ENCODE measurements at places on chromosomes 13 and 19.

DNA sequence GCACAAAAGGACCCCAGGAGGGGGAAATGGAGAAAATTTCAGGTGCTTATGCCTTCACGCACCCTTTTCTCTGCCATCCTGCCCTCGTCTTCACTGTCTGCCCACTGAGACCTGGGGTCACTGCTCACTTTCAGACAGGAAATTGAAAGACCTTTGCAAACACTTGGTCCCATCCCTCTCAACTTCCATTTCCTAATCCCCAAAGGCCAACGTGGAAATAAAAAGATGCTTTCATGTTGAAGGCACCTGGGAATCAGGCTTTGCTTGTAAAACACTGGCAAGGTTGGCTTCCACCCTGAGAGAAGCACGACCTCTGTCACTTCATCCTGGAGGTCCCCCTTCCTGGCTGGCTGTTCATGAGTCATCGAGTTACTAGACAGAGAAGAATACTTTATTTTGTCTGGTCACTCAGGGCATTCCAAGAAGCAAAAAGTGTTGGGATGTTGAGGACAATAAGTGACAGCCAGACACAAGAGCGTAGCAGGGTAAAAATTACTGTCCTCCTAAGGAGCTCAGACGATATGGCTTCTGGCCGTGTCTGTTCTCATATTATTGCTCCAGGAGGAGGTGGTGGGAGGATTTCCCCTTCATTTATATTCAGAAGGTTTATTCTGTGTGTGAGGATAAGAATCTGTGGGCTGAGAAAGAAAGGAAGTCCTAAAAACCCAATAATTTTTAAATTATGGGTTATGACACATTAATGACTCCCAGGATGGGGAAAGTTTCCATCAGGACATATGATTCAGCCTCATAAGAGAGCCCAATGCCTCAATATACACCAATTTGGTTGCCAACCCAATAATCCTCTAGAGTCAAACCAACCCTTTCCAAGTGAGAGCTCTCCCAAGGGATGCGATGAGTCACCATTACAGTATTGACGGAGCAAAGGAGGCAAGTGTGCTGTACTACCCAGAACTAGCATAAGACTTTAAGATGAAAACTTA, 409.0 kb downstream of the COG6 start:
- DNase-seq = no peak

DNA sequence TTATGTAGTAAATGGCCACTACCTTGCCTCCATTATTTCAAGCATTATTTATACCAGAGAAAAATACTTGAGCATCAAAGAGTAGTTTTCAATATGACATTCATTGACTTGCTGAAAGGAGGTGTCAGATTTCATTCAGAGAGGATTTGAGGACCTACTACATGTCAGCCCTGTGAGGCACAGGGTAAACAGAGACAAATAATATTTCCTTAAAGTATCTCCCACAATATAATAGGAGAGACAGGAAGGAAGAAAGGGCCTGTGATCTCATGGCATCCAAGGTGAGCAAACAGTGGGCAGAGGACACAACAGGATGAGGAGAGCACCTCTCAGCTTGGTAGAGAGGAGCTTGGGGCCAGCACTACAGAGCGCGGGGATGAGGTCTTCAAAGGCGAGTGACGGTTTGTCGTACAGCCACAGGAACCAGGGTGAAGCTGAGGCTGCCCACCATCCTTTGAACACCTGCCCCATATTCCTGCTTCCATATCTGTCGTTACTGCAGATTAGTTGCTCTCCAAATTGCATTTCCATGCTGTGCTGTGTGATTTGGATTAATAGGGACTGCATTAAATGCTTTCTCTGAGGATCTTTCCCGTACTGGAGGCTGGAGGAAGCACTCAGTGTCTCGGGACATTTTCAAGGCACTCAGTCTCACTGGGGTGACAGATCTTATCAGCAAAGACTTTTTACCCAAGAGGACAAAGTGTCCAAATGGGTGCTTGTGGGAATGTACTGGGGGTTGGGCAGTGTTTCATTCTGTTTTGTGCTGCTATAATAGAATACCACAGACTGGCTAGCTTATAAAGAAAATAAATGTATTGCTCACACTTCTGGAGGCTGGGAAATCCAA, 59.2 kb downstream of the GJA3 start:
- no peak for DNase-seq

DNA sequence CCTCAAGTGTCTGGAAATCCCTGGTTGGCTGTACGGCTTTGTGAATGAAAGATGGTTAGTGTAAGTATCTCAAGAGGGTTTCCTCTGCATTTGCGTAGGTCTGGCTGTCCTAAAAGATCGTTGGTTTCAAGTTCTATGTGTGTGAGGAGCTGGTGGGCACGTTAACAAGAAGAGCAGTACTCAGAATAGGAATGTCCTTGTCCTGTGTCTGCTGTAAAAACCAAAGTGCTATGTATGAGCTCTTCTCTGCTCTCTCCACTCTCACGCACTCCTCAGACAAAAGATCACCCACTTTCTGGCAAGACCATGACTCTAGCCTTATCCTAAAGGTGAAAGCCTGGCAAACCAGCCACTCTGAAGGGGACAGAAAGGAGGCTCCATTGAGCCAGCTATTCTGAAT, 39.1 kb downstream of the USP12 start:
- DNase-seq = no peak

DNA sequence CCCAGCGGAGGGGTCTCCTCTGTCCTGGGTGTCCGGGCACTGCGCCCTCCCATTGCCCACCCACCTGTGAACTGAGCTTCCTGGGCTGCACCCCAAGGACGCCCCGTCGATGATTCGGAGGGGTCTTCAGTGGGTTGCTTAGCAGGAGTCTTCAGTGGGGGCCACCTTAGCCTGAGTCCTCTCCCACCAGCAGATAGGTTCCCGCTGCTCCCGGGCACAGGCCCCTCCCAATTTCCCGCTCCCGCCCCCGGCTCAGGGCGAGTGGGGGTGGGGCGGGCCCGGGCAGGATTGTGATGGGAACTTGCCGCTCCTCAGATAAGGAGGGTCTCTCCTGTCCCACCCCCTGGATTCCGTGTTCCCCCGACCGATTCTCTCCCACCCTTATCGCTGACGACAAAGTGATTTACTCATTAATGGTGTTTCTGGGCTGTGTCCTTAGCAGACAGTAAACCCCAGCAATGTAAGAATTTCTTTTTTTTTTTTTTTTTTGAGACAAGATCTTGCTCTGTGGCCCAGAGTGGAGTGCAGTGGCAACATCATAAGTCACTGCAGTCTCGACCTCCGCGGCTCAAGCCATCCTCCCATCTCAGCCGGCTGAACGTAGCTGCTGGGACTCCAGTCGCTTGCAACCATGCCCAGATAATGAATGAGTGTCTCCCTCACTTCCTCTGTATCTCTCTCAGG, 655 bp upstream of the S1PR5 start:
- DNase-seq = peak; percentile 90

DNA sequence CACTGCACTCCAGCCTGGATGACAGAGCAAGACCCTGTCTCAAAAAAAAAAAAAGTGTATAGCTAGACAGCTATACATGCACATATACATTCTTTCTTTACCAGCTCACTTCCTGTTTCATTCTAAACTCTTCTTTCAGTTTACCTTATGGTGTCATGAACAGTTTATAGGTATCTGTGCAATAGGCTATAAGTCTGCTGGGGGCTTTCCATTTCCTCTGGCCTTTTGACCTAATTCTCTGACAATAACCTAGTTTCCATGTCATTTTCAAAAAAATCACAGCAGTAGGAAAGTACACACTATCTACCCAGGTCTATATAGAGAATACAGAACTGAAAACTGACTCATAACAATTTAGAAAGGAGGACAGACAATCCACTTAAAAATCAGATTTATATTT, 24.4 kb upstream of the URAD start:
- no peak for DNase-seq

- DNase-seq = no peak
Measured at GRCh38 chr19:55300886-55301458, 17.2 kb downstream of the BRSK1 start.

- peak; percentile 64 for DNase-seq
Measured at GRCh38 chr13:102799426-102800144, 666 bp downstream of the BIVM start.

DNA sequence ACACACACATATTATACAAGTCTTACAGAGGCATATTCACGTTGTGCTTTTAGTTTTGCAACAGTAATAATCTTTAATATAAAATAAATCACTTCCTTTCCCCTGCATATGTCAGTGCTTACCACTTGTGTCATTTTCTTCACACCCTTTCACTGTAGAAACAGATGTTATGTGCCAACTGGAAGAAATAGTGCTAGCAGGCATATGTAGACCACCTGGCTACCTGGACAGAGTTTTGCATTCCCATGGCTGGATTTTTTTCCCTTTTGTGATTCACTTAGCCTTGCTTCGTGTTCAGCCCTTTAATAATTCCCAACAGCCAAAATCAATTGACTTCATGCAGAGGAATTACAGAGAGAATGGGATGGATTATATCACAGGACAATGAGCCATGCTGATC, 399.1 kb upstream of the SPRY2 start:
- no peak for DNase-seq

- peak; percentile 57 for DNase-seq
Measured at GRCh38 chr13:44096901-44097300, 217.2 kb downstream of the LACC1 start.

- DNase-seq = no peak
Measured at GRCh38 chr19:45828523-45828922, 13.4 kb upstream of the RSPH6A start.

DNA sequence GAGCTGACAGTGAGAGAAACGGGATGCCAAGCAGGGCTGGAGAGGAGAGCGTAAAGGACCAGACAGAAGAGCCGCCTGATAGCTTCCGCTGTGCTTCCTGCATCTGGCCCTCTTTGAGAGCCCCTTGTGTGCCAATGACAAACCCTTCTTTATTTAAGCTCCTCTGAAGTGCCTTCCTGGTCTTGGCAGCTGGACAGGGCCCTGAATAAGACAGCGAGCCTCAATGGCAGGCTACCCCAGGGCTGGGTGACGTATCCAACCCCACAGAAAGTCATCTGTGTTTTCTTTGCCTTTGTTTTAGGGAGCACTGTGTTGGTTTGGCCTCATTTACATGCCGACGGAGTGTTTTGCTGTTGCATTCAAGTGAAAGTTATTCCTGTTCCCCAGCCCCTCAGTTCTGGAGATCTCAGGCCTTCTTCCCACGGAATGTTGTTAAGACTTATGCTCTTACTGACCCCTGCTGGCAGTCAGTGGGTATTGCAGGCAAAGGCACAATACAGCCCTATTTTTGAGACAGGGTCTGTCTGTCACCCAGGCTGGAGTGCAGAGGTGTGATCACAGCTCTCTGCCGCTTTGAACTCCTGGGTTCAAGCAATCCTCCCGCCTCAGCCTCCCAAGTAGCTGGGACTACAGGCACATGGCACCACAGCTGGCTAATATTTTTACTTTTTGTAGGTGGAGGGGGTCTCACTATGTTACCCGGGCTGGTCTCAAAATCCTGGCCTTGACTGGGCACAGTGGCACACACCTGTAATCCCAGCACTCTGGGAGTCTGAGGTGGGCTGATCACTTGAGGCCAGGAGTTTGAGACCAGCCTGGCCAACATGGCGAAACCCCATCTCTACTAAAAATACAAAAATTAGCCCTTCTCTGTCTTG, 16.8 kb downstream of the CCL25 start:
- DNase-seq = peak; percentile 83

DNA sequence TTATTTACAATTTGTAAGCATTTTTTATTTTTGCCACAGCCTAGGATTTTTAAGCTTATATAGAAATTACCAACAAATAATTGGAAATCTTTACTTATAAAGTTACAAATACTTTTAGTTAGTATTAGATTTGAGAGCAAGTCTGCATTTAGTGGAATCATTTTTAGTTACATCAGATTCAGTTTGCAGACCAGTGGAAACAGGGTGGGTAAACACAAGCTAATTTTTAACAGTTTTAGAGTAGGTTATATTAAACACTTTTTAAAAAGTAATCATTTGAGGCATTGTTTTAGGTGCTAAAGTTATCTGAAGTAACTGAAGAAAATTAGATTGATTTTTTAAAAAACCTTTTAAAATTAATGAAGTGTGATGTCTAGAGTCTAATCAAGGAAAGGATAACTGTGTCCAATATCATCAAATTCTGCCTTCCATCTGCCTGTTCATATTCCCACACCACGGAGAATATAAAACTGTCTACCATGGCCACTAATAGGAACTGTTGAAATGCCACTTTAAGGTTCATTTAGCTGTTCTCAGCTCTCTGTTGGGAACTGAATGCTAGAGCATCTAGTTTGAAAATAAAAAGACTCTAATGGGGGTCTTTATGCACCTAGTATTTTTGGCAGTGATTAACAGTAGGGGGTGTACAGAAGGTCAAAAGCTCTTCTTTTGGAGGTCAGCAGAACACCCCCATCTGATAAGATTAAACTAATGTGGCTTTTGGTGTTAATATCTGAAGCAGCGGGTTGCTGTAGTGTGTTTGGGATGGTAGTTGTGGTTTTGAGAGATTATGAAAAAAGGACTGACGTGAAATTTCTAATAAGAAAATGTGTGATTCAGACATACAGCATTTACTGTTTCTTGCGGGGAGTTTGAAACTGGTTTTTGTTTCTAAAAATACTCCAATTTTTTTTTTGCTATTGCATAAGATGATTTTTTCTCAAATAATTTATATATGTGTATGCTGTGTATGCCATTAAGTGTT, 66.5 kb downstream of the NDFIP2 start:
- no peak for DNase-seq

GRCh38 chr13:33434676-33435075, 149.1 kb upstream of the STARD13 start:
- no peak for DNase-seq

GRCh38 chr13:42752731-42753130, 28.7 kb upstream of the FAM216B start:
- DNase-seq = no peak

DNA sequence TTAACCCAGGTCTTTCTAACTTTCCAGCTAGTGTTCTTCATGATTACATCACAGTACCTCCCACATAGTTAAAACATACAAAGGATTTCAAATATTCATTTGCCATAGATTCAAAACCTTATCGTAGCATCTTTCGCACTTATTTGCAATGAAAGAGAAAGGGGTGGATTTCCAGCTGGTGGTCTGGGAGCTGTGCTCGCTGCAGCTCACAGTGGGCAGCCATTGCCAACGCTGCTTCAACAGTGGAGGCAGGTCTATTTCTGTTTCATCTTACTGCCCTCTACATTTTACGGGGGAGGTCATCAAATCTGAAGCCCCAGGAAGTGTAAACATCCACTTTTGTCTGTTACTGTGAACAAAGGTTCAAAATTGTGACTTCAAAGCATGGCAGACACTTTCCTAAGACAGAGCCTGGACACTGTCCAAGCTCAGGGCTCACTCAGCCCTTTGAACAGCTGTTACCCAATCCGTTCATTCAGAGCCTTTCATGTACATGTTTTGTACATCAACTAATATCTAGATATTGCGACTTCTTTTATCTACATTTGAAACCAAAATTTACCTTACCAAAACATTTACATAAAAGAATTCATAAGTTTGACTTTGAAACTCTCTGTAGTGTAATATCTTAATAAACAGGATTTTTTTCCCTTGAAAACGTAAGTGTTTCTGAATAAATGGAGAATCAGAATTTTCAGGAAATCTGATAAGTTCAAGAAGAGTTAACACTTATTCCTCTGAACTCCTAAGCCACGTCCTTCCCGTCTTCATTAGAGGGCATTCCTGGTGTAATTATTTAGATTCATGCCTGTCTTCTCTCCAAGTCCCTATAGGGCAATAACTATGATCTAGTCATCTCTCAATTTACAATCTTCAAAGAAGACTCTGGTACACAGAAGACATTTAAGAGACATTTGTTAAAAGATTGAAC, 25.1 kb downstream of the STARD13 start:
- peak; percentile 0 for DNase-seq

Data from OCI-M1 (cell line).